ENCODE measurements at places on chromosomes 4 and X. TPM values are rescaled to one million over a fixed set of nuclear protein-coding genes. Genes with fewer than 3 reads are reported as not detected.
A peak's percentile ranks its signal among the peaks of the same experiment; 100 is the strongest.

GRCh38 chrX:149471397-149471796, 33.7 kb downstream of the IDS start:
- DNase-seq = no peak

F8A2 gene
- total RNA-seq = not detected

SLBP gene
- 67.0 TPM for total RNA-seq

- DNase-seq = no peak
Measured at GRCh38 chr4:68062501-68062900, 67.2 kb downstream of the TMPRSS11F start.

DNA sequence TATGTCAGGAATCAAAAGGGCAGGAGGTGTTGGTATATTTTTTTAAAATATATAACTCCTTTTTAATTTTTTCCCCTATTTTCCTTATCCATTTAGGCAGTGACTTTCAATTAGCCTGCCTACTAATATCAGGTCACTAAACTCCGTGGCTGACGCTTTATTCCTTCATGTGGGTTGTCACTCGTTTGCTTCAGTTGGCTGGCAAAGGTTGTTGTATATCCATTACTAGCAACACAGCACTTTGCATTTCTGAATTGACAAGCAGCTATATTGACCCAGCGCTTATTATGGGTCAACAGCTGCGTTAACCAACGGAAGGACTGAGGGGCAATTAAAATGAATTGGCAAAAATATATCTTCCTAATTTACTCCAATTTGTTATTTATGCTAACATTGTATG, 87.7 kb downstream of the ARX start:
- DNase-seq = no peak

GRCh38 chr4:43113196-43113595, 220.7 kb downstream of the GRXCR1 start:
- DNase-seq = no peak

- DNase-seq = no peak
Measured at GRCh38 chrX:2954541-2954940, 25.4 kb upstream of the ARSD start.

DNA sequence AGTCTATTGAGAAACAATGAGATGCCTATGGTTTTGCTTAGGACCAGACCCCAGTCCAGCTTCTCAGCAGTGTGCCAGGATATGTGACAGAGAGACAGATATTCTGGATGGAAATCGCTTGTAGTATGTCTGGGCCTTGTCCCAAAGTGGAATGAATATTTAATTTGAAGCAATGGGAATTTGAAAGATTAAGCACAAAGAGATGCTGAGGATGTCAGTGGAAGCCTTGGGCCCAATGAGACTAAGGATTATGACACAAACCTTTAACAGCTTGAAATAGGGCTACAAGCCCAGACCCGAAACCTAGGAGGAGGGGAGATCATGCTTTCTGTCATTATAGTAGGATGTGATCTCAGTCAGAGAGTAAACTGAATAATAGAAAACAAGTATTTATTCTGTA, 459.2 kb downstream of the FAT4 start:
- DNase-seq = no peak

MXRA5 gene
- 0.99 TPM for total RNA-seq

GRCh38 chr4:38609614-38610013, 54.4 kb upstream of the KLF3 start:
- peak; percentile 31 for DNase-seq

TMPRSS11B gene
- total RNA-seq = not detected

FTHL17 gene
- total RNA-seq = not detected

CBR4 gene
- total RNA-seq = 32.4 TPM

DNA sequence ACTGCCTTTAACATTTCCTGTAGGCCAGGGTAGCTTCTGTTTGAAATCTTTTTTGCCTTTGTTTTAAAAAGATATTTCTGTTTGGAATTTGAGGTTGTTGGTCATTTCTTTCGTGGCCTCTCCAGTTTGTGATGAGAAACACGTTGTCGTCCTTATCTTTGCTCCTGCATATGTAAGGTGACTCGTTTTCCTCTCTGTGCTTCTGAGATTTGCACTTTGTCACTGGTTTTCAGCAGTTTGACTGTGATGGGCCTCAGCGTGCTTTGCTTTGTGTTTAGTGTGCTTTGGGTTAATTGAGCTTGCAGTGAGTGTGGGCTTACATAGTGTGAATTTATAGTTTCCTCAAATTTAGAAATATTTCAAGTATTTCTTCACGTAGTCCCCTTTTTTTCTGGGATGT, 81.5 kb downstream of the FAM193A start:
- no peak for DNase-seq

DNA sequence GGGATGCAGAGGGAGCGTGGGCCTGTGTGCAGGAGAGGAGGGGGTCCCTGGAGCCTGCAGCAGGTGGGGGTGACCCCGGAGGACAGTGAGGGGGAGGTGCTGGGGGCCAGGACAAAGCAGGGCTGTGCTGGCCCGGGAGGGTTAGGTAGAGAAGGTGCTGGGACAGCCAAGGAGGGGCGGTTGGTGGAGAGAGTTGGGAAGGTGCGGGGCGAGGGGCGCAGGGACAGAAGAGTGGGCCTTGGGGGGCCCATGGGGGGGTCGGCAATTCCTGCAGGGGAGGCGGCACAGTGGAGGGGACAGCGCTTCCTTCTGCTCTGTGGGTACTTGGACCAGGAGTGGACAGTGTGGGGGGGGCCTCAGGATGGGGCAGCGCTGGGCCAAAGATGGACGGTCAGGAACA, 32.5 kb downstream of the LRPAP1 start:
- DNase-seq = no peak

DNA sequence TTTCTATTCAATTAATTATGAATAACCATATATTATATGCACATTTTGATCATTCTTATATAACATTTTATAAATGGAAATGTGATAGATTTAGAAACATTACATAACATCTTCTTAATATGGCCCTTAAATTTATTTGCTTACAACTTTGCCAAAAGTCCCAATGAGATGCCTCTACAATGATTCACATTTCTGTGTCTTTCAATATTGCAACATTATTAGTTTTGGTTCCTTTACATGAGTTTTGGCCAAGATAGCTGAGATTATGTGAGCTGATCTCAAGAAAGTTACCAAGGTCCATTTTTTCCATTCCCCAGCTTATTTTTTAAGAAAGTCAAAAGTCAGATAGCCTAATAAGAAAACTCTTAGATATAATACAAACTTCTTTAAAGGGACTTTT, 361.2 kb downstream of the PCDH7 start:
- no peak for DNase-seq

- no peak for DNase-seq
Measured at GRCh38 chr4:27062256-27062655, 201.6 kb downstream of the STIM2 start.

DNA sequence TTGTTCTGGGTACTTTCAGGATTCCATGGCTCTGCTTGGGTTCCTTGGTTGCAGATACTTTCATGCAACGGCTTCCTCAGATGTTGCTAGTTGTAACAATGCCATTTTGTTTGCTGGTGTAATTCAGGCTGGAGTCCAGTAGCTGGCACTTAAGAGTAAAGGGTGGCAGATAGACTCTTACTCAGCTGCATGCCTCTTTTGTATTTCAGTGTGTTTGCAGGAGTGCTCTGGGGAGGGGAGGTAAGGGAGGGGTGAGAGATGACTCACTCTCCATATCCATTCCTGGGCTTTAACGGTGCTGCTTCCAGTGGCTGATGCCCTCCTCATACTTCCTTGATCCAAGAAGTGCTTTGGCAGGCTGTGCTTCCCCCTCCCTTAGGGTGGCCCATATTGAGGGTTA, 155.2 kb downstream of the ZNF330 start:
- DNase-seq = peak; percentile 44

DNA sequence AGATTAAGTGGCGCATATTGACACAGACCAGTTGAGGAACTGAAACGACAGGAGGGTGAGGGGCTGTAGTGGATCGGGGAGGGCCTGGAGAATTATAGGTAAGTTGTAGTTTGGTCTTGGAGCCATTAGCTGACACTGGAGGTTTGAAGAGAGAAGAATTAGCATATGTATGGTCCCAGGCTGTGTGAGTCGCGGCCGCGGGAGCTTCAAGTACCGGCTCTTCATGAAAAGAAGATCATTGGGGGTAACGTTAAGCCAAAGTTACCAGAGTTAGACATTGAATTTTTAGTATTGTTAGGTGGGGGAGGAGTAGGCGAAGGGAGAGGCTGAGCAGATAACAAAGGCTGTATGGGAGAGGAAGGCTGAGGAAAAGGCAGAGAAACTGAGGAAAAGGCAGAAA, 56.5 kb downstream of the ZNF674 start:
- peak; percentile 37 for DNase-seq

- peak; percentile 48 for DNase-seq
Measured at GRCh38 chrX:100447655-100448397, 37.8 kb upstream of the PCDH19 start.

GRCh38 chr4:101294597-101294996, 52.7 kb downstream of the PPP3CA start:
- no peak for DNase-seq

- no peak for DNase-seq
Measured at GRCh38 chr4:151675411-151675971, 85.3 kb downstream of the GATB start.

- no peak for DNase-seq
Measured at GRCh38 chr4:40887764-40888131, 138.0 kb downstream of the NSUN7 start.

ERVMER34-1 gene
- total RNA-seq = 15.5 TPM

- peak; percentile 28 for DNase-seq
Measured at GRCh38 chr4:8349664-8350236, 80.2 kb downstream of the HTRA3 start.

DNA sequence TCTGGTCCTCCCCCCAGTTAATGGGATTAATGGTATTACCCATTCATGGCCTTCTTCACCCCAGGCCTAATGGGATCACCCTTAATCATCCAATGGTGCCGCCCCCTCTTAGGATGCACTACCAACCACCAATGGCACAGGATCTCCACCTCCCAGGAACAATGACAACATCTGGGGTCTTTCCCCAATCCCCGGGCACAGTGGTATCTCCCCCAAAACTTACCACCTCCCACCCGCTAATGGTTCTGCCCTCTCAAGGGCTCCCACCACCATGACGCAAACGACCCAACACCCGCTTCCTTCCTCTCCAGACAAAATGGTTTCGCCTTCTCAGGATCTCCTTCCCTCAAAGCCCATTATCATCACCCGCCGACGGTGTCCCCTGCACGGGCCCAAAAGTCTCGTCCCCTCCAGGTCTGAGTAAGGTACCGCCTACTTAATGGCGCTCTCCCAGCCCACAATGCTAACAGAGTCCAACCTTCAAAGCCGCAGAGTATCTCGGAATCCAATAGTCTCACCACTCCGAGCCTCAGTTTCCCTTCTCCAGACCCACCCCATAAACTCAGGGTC, 458 bp downstream of the GRIPAP1 start:
- peak; percentile 50 for DNase-seq

GRCh38 chr4:5710961-5711478, at the start of gene EVC:
TSS of gene EVC (plus strand) at chr4:5711201. CDS start at chr4:5711381, 180 bp downstream.
- peak; percentile 82 for DNase-seq

ART3 gene
- 0.74 TPM for total RNA-seq

Measured in H9 (cell line).